ENCODE measurements at places on chromosomes 1 and 21.

DNA sequence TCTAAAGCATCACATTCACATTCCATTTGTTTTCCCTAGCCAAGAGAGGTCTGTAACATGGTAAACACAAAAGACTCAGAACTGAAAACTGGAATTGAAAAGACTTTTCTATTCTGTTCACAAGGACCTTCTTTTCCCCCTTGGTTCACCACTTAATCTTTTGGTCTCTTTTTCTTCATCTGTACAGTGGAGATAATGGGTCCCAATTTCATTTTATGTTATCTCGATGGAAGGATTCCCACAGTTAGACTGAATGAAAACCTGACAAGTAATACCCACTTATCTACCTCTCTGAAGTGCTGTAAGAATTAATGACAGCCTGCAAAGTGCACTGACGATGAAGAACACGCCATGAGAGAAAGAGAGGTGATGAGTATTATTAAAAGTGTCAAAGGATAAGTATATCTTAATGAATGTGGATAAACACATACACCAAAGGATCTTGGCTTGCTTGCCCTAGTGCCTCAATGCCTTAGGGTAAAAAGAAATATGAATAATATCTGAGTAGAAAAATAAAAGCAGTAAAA lies 71.5 kb downstream of the CYYR1 start:
- no peak for DNase-seq

DNA sequence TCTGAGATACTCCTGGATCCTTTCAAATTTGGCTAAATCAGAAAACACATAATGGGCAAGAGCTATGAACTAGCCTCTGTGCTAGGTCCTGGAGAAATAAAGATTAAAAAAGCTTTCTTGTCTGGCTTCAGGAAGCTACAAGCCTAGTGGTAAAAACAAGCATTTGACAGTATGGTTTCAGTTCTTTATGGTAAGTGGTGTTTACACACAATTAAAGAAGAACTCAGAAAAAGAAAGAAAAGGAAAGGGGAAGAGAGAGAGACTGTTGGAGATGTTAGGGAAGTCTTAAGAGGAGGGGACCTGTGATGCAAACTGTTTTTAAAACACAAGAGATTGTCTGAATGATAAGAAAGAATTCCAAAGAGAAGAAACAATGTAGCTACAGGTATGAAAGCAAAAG lies 1.8 kb downstream of the OR10J1 start:
- DNase-seq, result no peak

- no peak for DNase-seq
These were observed 433.6 kb upstream of the ZP4 start for GRCh38 chr1:238324211-238324864.

GRCh38 chr1:24308365-24309015 lies 10.7 kb upstream of the GRHL3 start:
- DNase-seq, result no peak

GRCh38 chr1:9213956-9214355 lies 20.6 kb upstream of the H6PD start:
- DNase-seq, result no peak

DNA sequence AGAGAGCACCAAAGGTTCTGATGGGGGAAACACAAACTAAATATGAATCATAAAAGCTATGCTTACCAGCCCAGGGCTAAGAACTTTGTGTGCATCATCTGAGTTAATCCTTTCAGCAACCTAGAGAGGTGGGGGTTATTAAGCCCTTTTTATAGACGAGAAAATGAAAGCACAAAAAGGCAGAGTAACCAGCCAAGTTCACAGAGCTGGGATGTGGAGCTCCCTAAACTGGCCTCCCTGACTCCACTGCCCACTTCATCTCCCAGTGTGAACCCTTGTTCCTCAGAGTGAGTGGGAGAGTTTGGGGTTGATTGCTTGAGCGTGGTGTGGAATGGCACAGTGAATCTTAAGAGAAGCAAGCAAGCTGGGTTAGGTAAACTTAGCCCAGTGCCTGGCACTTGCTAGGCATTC lies 10.8 kb upstream of the BCAR3 start:
- no peak for DNase-seq

GRCh38 chr1:150876119-150876454 lies 312 bp downstream of the ARNT start:
- no peak for DNase-seq

DNA sequence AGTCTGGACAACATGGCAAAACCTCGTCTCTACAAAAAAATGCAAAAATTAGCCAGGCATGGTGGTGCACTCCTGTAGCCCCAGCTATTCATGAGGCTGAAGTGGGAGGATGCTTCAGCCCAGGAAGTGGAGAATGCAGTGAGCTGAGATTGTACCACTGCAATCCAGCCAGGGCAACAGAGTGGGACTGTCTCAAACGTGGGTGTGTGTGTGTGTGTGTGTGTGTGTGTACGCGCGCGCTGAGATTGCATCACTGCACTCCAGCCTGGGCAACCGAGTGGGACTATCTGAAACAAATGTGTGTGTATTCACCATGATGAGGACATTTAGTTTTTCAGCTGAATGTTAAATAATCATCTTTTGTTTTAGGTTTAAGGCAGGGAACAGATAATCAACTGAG lies 21.1 kb downstream of the USP1 start:
- no peak for DNase-seq

DNA sequence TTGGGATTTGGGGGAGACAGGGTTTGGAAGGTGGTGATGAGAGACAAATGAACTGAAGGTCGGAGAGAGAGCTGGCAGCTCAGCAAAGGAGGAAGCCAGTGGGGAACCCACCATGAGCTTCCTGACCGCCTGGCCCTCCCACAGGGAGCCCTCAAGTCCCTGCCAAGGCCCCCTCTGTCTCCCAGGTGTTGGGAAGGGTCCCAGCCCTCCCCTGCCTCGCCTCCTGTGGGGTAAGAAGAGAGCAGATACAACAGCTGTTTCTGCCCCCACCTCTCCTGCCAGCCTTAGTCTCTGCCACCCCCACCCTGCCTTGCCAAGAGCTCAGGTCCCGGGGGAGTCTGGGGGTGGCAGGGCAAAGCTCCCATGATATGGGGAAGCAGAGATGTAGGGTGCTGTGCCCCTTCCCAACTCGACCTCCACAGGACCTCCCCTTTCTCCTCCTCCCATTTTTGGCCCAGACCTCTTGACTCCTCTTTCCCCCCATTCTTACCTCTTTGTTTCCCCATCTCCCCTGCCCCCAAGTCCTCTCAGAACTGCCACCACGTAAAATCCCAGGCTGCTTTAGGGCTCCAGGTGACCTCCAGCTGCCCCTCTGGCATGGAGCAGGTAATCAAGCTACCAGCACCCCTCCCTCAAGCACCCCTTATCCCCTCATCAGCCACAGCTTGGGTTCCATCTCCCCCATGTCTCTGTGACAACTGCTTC lies 556 bp downstream of the S100A1 start:
- no peak for DNase-seq

GRCh38 chr1:116122955-116123757 lies 12.0 kb downstream of the MAB21L3 start:
- DNase-seq, result no peak

- DNase-seq, result no peak
These were observed 170.3 kb upstream of the TMEM51 start for GRCh38 chr1:14983277-14983676.

DNA sequence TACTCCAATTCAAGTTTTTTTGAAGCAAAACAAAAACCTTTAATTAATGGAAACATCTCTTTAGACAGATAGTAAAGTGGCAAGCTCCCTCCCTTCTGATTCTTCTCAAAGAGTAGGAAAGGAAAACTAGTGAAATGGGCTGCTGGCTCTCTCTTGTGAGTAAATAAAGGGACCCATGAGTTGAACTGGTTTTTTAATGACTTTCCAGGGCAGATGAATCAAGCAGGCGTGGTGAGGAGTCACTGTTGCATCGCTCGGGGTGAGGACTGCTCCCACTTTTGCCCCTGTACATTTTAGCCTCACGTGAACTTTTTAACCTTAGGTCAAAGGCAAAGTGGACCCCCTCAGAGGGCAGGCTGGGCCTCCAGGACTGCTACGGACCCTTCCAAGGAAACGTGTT lies 64.8 kb downstream of the ABCA4 start:
- DNase-seq, result no peak

DNA sequence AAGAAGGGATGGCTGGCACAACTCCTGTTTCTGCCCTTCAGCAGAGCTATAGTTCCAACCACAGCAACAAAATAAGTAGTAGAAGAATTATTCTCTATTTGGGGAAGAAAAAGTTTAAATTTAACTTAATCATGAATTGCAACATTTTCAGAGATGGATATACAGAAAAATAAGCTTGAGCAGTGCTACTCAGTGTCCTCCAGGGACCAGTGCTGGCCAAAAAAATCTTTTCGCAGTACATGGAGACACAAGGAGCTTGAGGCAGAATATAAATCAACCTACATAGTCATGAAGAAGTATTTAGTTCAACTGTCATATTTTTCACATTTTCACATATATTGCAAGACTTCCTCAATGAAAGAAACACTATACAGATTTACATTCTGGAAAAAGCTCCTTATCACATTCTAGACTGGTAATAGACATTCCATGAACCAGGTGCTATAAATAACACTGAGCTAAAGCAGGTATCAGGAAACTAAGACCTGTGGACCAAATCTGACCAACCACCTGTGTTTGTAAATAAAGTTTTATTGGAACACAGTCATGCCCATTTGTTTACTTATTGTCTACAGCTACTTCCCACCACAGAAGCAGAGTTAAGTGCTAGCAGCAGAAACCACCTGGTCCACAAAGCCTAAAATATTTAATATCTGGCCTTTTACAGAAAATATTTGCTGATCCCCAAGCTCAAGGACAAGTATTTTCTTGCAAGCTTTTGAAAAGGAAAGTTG lies 101.9 kb downstream of the RGS21 start:
- DNase-seq, result no peak

GRCh38 chr1:44714532-44714931 lies 16.4 kb downstream of the RNU5D-1 start:
- no peak for DNase-seq

DNA sequence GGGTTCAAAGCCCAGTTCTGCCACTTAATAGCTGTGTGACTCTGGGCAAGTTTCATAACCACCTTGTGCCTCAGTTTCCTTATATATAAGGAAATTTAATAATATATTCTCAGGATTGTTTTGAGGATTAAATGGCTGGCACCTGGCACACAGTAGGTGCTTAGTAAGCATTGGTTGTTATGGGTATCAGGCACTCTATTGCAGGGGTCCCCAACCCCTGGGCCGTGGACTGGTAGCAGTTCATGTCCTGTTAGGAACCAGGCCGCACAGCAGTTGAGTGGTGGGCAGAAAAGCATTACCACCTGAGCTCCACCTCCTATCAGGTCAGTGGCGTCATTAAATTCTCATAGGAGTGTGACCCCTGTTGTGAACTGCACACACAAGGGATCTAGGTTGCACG lies 18.5 kb downstream of the PARS2 start:
- DNase-seq, result no peak

- DNase-seq, result no peak
These were observed 3.2 kb downstream of the USP25 start for GRCh38 chr21:15732996-15733329.

GRCh38 chr1:24235921-24236788 lies 49.1 kb upstream of the IFNLR1 start:
- DNase-seq, result no peak

DNA sequence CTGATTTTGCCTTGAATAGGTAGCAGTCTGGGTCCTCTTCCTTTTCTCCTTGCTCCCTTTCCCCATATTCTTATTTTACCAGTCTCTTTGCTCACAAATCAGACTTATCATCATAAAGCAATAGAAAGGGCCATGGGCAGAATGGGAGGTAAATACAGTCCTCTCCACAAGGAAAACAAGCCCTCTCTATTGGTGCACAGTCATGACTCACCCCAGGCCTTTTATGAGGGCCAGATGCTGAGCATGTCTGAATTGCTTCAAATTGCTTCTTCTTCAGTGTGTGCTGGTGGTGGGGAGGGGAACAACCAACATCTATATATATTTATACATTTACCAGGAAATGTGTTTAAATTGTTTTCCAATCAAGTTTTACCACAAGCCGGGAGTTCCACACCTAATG lies 75.2 kb downstream of the GFI1 start:
- peak; percentile 15 for DNase-seq

- DNase-seq, result peak; percentile 28
These were observed 55.7 kb upstream of the EPHA8 start for GRCh38 chr1:22507587-22507986.

DNA sequence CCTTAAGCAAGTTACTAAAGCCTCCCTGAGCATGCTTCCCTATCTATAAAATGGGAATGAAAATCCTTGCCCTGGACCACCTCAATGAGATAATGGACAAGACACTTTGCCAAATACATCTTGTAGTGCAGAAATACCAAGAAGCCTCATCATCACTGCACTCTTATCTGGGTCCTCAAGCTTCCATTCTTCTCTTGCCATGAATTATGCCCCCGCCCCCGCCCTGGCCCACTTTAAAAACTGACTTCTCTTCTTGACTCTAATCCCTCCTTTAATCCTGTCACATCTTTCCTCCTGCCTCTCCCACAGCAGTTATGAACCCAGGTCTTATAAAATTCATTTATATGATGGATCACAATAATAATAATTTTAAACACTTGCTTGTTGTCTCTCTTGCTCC lies 14.8 kb downstream of the ARHGEF11 start:
- DNase-seq, result no peak

GRCh38 chr1:32063261-32063681 lies 9.5 kb upstream of the TMEM39B start:
- peak; percentile 6 for DNase-seq

DNA sequence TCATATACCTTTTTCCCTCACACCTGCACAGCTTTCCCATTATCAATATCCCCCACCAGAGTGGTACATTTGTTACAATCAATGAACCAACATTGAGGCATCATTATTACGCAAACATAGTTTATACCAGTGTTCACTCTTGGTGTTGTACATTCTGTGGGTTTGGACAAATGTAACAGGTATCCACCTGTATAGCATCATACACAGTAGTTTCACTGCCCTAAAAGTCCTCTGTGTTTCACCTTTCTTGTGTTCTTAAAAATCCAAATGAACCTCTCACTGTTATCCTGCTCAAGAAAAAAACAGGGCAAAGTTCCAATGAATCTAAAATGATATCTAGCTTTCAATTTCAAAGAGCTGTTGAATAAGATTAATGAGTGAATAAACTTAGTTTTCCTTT lies 45.9 kb upstream of the NR5A2 start:
- DNase-seq, result no peak

GRCh38 chr1:94884106-94884505 lies 42.8 kb downstream of the CNN3 start:
- peak; percentile 76 for DNase-seq

GRCh38 chr1:3067301-3067670 lies 1.7 kb upstream of the PRDM16 start:
- DNase-seq, result no peak

DNA sequence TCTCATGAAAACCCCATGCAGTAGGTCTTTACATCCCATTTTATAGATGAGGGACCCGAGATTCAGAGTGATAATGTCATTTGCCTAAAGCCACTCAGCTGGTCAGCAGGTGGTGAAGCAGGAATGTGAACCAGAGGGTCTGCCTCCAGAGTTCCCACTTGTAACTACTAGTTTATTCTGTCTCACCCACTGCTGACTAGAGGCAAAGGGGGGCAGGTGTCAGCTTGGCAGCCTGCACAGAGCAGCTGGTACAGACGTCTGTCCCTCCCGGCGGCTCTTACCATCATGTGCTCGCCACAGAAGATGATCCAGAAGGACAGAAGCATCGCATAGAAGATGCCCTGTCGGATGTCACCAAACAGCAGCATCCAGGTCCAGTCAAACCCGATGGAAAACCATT lies 82.4 kb downstream of the WLS start:
- no peak for DNase-seq

GRCh38 chr1:109762821-109763645 lies 690 bp downstream of the EPS8L3 start:
- DNase-seq, result no peak
